ENCODE measurements at places on chromosomes 1 and 21.

GRCh38 chr1:200638073-200638472, 17.5 kb upstream of the KIF14 start:
- DNase-seq, result no peak

DNA sequence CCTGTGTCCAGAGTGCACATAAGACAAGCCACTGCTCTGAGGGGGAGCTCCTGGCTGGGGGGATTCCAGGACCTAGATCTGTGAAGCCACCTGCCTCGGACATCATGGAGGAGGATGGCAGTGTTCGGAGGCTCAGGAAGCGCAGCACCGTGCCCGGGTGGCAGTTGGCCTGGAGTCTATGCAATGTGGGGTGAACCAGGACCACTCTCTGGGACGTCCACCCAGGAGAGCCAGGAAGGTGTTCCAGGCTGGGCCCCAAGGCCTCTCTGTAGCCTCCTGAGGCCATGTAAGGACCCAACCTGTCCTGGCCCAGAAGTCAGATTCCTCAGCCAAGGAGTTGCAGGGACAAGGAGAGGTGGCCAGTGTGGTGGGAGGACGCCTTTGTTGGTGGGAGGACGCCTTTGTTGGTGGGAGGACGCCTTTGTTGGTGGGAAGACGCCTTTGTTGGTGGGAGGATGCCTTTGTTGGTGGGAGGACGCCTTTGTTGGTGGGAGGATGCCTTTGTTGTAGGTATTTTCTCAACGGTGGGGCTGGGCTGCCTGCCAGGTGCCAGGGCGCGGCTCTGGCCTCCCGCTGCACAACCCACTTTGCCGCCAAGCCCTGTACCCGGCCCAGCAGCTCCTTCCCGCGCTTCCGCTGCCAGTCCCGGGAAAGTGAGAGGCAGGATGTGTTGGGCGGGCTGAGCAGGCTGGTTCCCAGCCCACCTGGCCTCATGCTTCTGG, 30.6 kb upstream of the BMP8B start:
- no peak for DNase-seq

DNA sequence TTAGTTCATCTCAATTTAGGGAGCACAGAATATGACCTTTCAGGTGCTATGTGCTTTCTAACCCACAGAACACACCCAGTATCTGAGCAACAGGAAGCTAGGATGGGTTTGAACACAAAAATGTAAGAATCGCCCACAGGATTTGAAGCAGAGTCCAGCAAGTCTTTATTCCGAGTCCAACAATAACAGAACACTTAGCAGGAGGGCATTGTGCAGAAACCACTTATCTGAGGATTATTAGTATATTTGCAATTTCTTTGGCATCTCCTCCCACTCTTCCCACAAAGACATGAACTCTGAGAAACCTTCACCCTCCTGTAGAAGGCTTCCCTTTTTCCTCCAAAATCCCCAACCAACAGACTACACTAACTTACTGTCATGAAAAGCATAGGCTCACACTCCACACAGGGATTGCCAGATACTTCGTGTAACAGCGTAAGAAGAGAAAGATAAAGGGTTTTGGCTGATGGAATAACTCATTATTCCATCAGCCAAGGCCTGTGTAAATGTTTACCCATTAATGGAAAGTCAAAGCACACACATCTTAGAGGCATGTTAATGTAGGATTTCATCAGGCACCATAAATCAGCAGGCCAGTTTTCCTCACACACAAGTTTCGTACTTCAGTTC, 16.1 kb downstream of the SIPA1L2 start:
- no peak for DNase-seq

GRCh38 chr1:39332828-39333227, 128.3 kb downstream of the MACF1 start:
- DNase-seq, result no peak

DNA sequence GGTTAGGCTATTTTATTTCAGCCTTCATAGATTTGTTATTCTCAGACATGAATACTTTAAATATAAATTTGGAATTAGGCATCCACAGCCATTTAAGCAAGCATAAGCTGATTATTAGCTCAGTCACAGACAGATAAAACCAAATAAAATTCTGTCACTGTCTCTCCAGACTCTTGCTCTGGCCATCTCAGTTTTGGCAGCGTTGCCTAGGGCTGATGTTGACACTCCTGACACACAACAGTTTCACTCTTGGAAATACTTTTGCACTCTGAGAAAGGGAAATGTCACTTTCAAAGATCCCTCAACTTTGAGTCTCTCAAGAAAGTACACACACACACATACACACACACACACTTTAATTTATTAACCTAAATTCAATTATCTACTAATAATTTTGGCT, 372.7 kb downstream of the BRINP3 start:
- no peak for DNase-seq
